ENCODE measurements at places on chromosomes 5 and 9. TPM values are rescaled to one million over a fixed set of nuclear protein-coding genes. Genes with fewer than 3 reads are reported as not detected.
A peak's percentile ranks its signal among the peaks of the same experiment; 100 is the strongest.

IL7R gene
- 1.2 TPM for total RNA-seq

WNT8A gene
- total RNA-seq: not detected

SLC46A2 gene
- not detected for total RNA-seq

GRCh38 chr9:97524424-97524823 is 23.0 kb downstream of the TMOD1 start:
- no peak overlapping the region for H3K27ac ChIP-seq
- no peak overlapping the region for H3K4me3 ChIP-seq
- H3K4me1 ChIP-seq: peaks cover 1% of the 10 kb centered on the region
- peaks cover 3% of the 10 kb centered on the region for H3K27me3 ChIP-seq
- no peaks in the 10 kb centered on the region for H3K36me3 ChIP-seq

- H3K4me3 ChIP-seq: no peak overlapping the region
- no peak overlapping the region for H3K27ac ChIP-seq
- DNase-seq: no peak
- H3K4me1 ChIP-seq: peaks cover 3% of the 10 kb centered on the region
Observed at GRCh38 chr5:134825212-134825611, 20.6 kb upstream of the C5orf24 start.

DNA sequence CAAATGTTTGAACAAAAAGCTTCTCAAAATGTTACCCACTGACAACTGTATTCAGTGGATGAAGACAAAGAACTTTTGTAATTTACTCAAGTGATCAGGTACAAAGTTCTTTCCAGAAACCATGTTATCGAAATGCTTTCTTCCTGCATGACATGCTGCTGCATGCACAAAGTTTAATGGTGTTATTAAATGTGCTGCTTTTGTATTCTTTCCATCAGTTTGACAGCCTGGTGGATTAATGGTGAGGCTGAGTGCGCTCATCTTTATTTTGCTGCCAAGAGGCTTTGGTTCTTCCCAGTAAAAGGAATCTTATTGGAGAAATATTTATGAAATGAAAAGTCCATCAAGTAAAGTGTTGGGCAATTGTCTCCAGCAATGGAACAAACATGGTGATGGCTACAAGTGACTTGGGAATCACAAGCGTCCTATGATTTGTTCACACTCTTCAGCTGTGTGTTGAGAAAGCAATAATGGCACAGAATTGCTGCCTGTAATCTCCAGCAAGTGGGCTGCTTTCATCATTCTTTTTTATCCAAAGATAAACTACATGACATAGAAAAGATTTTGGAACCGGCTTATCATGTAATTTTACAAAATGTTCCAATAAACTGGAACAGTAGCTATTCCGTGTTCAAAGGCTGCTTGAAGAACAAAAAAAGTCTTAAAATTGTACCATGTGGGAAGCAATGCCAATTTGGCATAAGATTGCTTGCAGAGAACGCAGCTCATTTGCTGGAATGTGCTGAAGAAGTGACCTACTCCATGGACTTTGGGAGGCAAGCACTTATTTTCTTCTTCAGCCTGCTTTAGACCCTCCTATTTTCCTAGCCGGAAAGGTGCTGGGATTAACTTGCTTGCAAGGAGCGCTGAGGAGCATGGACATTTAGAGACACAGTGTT is 153.1 kb downstream of the HSD17B3 start:
- DNase-seq: no peak
- no peak overlapping the region for H3K4me3 ChIP-seq
- H3K27ac ChIP-seq: no peak overlapping the region
- H3K27me3 ChIP-seq: no peaks in the 10 kb centered on the region
- no peaks in the 10 kb centered on the region for H3K4me1 ChIP-seq

- no peak overlapping the region for H3K4me3 ChIP-seq
- no peaks in the 10 kb centered on the region for H3K4me1 ChIP-seq
- no peaks in the 10 kb centered on the region for H3K27me3 ChIP-seq
Observed at GRCh38 chr9:131523086-131523388, 8.0 kb downstream of the UCK1 start.

- DNase-seq: no peak
- H3K27me3 ChIP-seq: no peaks in the 10 kb centered on the region
- no peaks in the 10 kb centered on the region for H3K4me1 ChIP-seq
- no peak overlapping the region for H3K27ac ChIP-seq
- no peak overlapping the region for H3K4me3 ChIP-seq
Observed at GRCh38 chr5:80140496-80140895, 105.3 kb downstream of the THBS4 start.

DNA sequence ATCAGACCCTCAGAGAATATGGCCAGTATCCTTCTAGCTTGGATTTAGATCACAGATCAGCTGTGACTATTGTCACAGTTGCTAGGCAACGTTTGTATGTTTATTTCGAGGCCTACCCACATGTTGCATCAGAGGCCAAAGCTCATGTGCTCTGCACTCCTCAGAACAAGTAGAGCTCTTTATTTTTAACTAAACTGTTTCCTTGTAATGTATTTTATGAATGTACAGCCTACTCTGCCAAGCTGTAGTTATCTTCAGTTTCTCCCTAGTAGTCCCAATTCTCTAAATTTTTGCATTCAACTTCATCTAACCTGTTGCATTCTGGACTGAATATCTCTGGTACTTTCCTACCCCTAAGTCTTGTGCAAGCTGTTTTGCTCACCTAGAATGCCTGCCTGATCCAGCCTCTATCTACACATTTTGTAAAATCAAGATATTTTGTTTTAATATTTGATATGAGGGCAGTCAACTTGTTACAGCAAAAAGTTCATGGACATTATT is 52.8 kb downstream of the CAST start:
- no peak overlapping the region for H3K27ac ChIP-seq
- H3K4me1 ChIP-seq: no peaks in the 10 kb centered on the region
- DNase-seq: peak; percentile 50
- H3K4me3 ChIP-seq: no peak overlapping the region
- H3K36me3 ChIP-seq: no peaks in the 10 kb centered on the region

GRCh38 chr9:227860-228259 is 13.2 kb downstream of the DOCK8 start:
- no peaks in the 10 kb centered on the region for H3K36me3 ChIP-seq
- H3K27me3 ChIP-seq: no peaks in the 10 kb centered on the region
- no peak for DNase-seq
- no peak overlapping the region for H3K27ac ChIP-seq
- peaks cover 12% of the 10 kb centered on the region for H3K4me1 ChIP-seq

- no peaks in the 10 kb centered on the region for H3K36me3 ChIP-seq
- no peaks in the 10 kb centered on the region for H3K27me3 ChIP-seq
- peaks cover 10% of the 10 kb centered on the region for H3K4me1 ChIP-seq
- no peak for DNase-seq
- H3K27ac ChIP-seq: no peak overlapping the region
Observed at GRCh38 chr9:111854799-111855198, 41.8 kb upstream of the UGCG start.

- no peaks in the 10 kb centered on the region for H3K4me1 ChIP-seq
- H3K36me3 ChIP-seq: no peaks in the 10 kb centered on the region
- H3K4me3 ChIP-seq: no peak overlapping the region
- H3K27ac ChIP-seq: no peak overlapping the region
Observed at GRCh38 chr5:77230727-77231470, 20.4 kb downstream of the PDE8B start.

- H3K27me3 ChIP-seq: no peaks in the 10 kb centered on the region
- no peak overlapping the region for H3K27ac ChIP-seq
- no peak for DNase-seq
- H3K4me3 ChIP-seq: no peak overlapping the region
- H3K36me3 ChIP-seq: no peaks in the 10 kb centered on the region
Observed at GRCh38 chr5:181186022-181186421, 19.0 kb downstream of the TRIM7 start.
